ENCODE measurements at places on chromosomes 2 and 18.

GRCh38 chr2:175462246-175462645 is 280.7 kb upstream of the ATP5MC3 start:
- no peak for DNase-seq

GRCh38 chr2:84472856-84473565 is 13.9 kb upstream of the SUCLG1 start:
- no peak for DNase-seq

- no peak for DNase-seq
These were observed 440.1 kb upstream of the LINC00305 start for GRCh38 chr18:64589000-64589399.

- DNase-seq = no peak
These were observed 46.2 kb downstream of the AKAIN1 start for GRCh38 chr18:5150894-5151293.

DNA sequence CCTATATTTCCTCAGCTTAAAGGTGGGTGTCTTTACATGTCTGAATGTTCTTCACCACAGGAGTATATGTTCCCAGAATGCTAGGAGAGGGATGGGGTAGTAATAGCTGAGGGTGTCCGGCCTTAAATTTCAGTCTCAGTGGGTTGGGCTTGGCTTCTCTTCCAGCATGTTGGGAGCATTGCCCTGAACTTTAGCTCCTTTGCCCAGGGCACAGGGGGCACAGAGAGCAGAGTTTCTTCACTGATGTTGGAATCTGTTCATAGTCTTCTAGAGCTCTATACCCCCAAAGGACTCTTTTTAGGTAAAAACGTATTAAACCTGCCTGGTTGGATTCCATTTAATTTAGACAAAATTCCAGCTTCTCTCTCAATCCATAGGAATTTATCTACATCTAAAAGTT is 154.4 kb upstream of the GCFC2 start:
- DNase-seq = no peak

Measured in activated naive CD4-positive, alpha-beta T cell treated with anti-CD3 and anti-CD28 coated beads, Interleukin-2, amount 50 U/mL, for 16 hours (primary cell).